ENCODE measurements at places on chromosomes 4 and X. TPM values are rescaled to one million over a fixed set of nuclear protein-coding genes. Genes with fewer than 3 reads are reported as not detected.

GRCh38 chr4:56308384-56308783, 78.9 kb downstream of the AASDH start:
- no peak for DNase-seq

DNA sequence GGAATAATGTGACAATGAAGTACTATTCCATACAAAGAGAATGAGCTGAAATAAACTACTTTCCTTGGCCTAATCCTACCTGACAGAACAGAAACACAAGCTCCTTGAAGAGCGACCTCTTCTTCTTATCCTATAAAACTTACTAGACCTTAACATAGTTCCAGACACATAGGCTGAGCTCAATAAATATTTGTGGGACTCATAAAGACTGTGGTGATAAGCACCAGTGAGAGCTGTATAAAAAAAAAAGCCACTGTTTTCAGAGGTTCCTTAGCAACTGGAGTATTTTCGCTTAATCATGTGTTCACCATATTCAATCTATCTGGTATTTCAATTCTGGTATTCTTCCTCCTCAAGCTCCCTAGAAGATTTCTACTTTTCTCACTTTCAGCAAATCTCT, 1129.6 kb downstream of the STPG2 start:
- DNase-seq, result no peak

Gene ZNF674
- total RNA-seq, result 6.9 TPM

Gene DUSP21
- not detected for total RNA-seq

DNA sequence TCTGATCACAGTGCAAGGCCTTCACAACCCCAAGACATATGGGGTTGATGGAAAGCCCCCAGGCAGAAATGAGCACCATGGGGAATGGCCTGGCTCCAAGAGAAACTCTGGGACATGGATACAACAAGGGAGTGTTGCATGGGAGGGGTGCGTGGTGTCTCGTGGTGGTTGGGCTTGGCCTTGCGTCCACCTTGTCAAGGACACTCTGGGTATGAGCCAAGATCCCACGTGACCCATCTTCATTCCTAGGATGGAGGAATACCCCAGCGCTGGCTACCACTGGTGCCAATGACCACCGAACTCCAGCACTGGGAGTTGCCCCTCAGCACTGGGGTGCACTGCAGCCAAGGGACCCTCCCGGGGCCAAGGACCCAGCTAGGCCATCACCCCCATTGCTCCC, 267.5 kb upstream of the AGTR2 start:
- DNase-seq, result no peak

DNA sequence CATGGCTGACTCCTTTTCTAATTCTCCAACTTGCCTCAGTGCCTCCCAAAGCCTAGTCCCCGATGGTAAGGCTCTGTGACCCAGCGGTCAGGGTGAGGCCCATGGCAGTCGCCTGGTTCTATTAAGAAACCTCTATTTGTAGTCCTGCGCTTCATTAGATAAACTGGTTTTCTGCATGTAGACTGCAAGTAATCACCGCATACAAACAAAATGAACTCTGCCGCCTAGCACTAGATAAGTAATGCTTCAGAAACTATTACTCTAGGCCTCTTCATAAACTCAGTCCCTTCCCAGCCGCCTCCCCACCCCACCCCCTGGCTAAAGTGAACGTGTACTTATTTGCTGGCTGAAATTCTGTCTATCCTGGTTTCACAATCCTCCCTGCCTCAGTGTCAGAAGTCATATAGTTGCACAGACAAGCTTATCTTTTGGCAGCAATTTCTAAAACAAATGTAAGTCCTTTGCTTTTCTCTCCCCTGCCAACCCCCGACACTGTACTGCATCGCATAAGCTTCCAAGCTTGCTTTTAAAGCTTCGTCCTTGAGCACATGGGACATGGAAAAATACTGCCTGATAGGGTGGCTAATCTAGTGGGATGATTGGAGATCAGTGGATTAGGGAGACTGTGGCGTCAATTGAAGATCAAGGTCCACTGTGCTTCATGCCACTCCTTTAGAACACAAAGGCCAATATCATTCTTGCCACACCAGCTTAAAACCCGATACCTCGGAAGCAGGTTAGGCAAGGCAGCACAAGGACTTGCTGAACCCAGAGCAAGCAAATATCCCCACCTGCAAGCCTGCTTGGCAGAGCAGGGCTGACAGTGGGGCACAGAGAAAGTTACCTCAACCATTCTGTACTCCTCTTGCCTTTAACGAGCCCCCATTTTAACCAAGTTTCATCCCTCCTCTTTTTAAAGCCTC, 125.8 kb downstream of the IRF2 start:
- DNase-seq, result no peak

DNA sequence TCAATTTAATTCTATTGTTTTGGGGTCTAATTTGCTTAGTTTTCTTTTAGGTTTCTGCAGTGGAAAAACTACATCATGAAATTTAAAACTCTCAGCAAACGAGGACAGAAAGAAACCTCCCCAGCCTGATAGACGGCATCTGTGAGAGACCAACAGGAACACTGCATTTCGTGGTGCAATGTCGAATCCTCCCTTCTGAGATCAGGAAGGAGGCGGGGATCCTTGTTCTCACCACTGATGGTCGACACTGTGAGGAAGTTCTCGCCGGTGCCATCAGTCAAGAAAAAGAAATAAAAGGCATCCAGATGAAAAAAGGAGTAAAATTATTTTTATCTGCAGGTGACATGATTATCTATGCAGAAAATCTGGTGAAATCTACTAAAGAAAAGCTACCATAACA, 16.5 kb downstream of the GAK start:
- peak; percentile 23 for DNase-seq

GRCh38 chrX:13109817-13110216, 65.4 kb upstream of the FAM9C start:
- no peak for DNase-seq

GRCh38 chrX:426881-427280, 40.2 kb upstream of the PPP2R3B start:
- no peak for DNase-seq

- no peak for DNase-seq
These were observed 7.2 kb downstream of the GNRHR start for GRCh38 chr4:67746797-67747495.

GRCh38 chr4:4182835-4183568, 43.7 kb downstream of the OTOP1 start:
- no peak for DNase-seq

GRCh38 chr4:142414366-142414990, 431.6 kb downstream of the INPP4B start:
- DNase-seq, result no peak

Gene ETDB
- not detected for total RNA-seq

DNA sequence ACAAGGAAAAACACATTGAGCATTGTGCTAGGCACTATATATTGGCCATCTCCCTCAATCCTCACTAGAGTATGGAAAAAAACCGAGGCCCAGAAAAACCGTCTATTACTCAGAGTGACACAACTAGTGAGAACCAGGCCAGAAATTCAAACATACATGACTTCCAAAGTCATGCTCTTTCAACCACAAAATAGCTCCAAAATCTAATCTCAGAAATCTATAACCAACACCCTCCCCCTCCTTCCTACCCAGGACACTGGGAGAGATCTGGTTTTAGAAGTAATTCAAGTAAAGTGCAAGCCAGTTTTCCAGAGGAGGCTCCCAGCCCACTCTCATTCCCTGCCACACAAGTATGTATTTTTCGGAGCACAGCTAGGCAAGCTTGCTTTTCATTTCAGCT, 7.6 kb downstream of the HS3ST1 start:
- DNase-seq, result no peak

DNA sequence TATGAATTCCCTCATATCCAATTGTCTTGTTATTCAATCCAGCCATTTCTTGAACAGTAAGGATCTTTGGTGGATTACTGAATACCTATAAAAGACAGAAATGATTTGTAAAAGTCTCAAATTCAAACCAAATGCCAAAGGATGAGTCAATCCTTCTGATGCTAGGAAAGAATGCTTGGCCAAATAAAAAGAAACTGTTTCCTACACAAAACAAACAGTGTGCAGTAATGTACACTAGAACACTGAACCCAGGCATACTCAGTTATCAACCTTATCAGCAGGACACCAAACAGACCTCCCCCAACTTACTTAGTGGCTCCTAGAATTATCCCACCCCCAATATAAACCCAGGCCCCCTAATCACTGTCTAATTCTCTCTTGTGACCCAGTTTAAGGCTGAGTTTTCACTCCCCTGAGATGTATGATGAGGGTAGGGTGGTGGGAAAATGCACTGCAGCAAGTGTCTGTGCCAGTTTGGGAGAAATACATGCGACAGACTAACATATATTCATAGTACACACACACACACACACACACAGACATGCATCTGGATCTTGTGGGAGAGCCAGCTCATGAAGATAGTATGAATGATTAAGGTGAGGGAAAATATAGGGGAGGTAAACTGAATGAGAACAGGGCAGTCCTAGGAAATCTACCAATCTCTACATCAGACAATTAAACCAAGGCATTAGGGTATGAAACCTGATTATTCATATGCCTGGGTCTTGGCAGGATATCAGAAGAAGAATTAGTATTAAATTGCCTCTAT, 35.0 kb downstream of the CLDN2 start:
- DNase-seq, result no peak

Gene DMRTC1
- 0.96 TPM for total RNA-seq

DNA sequence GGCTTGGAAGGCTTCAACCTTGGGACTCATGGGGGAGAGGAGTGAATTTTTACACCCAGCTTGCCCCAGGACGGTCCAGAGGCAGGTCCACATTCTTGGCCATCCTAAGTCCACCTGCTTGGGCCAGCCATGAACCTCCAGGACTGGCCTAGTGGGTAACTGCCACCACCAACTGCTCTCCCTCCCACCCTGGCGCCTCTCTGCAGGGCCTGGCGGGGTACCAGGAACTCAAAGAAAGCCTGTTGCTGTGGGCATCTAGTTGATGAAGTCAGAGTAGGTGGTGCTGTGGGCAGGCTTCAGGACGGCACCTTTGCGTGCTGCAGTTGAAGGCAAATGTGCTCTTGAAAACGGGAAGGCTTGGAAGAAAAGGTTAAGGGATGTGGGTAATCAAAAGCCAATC, 12.0 kb downstream of the BCOR start:
- no peak for DNase-seq

DNA sequence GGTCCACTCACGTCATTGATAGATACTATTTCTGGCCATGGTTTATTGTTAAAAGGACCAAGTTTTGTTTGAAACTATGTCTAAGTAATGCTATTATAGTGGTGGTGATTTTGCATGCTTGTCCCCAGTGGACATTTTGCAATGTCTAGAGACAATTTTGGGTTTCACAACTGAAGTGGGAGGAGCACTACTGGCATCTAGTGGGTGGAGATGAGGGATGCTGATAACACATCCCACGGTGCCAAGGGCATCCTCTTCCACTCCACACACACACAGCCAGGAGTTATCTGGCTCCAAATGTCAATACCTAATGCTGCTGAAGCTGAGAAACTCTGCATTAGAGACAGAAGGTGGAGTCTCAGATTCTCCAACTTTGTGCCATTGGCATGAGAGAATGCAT, 131.2 kb downstream of the FRMPD4 start:
- DNase-seq, result no peak

DNA sequence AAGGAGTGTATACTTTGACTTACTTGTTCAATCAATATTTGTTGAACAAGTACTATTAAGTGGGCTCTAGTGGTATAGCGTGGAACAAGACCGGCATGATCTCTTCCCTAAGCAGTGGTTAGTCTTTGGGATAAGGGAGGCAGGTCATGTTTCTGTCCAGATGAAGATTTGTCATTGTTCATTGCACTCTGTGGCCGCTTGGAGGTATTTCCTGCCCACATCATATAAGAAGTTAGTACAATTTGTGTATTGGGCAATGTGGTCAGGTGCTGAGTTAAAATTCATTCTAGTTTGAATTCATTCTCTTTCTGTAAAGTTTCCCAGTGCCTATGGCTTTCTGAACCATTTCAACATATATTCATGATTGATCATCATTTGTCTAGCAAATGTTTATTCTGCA, 101.1 kb upstream of the SHISA3 start:
- no peak for DNase-seq

- no peak for DNase-seq
These were observed 114.6 kb downstream of the CPZ start for GRCh38 chr4:8707045-8707781.

DNA sequence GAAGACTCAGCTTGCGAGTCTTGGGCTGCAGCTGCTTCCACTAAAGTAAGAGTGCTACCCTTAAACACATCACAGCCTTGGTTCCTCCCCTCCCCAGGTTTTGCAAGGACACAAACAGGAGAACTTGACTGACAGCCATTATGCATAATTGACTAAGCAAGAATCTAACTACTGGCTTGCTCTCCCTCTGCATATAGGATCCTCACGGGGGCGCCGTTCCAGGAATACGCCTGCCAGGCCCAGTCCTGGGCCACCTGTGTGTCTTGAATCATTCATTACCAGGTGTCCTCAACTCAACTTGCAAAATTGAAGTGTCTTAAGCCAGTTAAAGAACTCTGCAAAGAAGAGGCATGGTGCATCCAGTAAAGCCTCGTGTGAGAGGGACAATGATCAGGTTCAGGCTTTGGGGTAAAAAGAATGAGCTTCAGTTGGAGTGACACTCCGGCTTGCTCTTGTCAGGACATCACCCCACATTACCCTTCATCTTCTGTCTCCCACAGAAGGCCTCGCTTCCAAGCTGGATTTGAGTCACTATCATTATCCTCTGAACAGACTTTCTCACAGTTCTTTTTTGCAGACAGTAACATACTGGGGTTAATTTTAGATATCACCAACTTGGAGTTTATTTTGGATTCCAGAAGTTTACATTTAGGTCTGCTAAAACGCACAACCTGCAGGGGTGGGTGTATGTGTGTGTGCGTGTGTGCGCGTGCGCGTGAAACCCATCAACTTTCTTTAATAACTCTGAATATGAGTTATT, 273.5 kb upstream of the HS3ST1 start:
- no peak for DNase-seq

- no peak for DNase-seq
These were observed 6.4 kb upstream of the PROM1 start for GRCh38 chr4:16090096-16090705.

DNA sequence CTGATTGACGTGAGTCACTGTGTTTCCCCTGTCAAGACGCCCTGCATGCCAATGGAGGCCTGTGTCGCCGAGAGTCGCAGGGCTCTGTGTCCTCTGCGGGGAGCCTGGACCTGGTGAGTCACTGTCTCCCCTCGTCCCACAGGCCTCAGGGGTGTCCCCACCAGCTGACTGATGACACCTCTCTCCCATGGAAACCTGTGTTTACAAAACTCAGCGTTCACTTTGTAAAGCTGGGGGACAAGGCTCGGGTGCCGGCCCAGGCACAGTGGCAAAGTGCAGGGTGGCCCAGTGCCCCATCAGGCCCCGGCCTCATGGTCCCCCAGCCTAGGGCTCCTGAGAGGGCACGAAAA, 21.2 kb upstream of the HGFAC start:
- DNase-seq, result no peak

- DNase-seq, result no peak
These were observed 414.6 kb upstream of the HS3ST1 start for GRCh38 chr4:11843340-11843739.
